ENCODE measurements at places on chromosomes 3 and 15.

GRCh38 chr15:91482799-91483198 lies 370.7 kb upstream of the SLCO3A1 start:
- no peak for DNase-seq

GRCh38 chr3:46953234-46954010 lies 23.1 kb downstream of the CCDC12 start:
- no peak for DNase-seq

DNA sequence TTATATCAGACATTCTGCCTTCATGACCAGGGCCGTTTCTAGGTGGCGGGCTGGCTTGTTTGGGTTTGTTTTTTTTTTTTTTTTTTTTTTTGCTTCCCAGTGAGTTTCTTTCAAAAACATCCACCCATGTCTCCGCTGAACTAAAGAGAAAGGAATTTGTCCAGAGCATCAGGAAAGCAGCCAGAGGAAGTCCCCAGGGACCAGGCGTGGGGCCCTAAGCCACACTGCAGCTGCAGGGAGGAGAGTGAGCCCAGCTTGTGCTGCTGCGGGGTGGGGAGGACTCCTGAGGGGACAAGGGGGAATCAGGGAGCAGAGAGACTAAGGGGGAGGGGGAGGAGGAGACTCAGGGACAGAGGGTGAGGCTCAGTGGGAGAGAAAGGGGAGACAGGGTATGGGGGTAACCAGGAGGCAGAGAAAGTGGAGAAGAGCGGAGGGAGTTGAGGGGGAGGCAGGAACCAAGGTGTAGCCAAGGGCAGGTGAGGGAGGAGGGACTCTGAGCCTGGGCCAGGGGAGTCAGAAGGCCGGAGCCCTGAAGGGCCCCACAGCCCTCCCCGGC lies 49.5 kb downstream of the CYP11A1 start:
- DNase-seq, result peak; percentile 83

GRCh38 chr3:197599089-197599765 lies 43.5 kb upstream of the BDH1 start:
- peak; percentile 32 for DNase-seq

DNA sequence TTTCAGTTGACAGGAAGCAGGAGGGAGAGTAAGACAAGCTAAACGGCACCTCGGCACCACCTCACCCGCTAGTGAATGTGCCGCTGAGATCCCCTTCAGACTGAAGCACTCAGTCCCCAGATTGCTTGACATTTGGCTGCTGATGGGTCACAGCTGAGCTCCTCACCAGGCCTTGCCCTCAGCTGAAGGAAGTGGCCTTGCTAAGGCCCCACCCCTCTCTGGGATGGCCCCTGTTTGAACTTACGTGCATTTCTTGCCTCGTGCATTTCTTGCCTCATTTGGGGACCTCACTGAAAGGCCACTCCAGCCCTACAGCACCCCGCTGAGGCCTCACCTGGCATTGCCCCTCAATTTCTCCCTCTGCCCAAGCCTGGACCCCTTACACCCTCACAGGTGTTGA lies 39.8 kb downstream of the EOGT start:
- DNase-seq, result no peak

DNA sequence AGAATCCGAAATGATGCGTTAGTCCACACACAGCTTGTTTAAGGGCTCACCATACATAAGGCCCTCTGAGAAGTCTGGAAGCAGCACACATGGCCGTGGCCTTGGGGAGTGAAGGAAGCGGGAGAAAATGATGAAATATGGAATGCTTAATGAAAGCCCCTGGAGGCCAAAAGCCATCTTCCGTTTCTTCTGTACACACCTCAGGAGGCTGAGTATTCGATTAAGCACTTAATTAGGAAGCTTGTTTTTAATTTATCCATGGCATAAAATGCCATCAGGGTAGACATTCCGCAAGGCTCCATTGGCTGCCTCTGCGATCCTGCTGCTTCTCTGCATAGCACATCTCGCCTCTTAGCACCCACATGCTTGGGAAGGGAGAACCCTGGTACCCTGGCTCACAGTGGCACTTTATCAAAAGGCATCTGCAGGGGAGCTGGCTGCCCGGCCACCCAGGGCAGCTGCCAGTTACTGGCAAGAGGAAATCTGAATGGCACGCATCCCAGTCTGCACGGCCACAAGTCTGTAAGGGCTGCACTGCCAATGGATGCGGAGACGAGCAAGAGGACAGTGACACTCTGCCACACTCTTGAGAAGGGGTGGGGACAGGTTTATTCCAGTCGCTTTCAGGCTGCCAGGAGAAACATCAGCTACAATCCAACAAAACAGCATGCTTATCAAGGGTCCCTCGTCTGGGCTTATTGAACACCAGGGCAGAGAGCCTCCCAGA lies 356.2 kb downstream of the OCA2 start:
- DNase-seq, result no peak

GRCh38 chr3:15341030-15341726 lies 8.8 kb upstream of the SH3BP5 start:
- no peak for DNase-seq

- DNase-seq, result no peak
Measured at GRCh38 chr3:129330409-129330808, 51.7 kb downstream of the HMCES start.
